ENCODE measurements at places on chromosomes 12 and 14.

DNA sequence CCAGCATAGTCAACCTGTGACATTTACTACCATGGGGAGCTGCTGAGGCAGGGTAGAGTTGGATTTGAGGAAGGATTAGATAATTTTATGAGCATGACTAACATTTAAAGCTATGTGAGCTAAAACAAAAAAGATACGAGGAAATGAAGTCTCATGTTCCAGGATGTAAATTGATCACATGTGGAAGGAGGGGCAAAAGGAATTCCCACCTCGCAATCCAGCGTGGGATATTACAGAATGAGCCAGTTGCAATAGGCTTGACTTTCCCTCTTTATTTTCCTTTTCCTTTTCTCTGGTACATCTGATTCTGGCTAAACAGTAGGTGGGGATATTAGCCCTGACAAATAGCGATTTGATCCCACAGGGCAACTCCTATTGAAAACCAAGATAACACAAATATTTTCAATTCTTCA is 214.9 kb upstream of the HMGA2 start:
- DNase-seq = no peak

DNA sequence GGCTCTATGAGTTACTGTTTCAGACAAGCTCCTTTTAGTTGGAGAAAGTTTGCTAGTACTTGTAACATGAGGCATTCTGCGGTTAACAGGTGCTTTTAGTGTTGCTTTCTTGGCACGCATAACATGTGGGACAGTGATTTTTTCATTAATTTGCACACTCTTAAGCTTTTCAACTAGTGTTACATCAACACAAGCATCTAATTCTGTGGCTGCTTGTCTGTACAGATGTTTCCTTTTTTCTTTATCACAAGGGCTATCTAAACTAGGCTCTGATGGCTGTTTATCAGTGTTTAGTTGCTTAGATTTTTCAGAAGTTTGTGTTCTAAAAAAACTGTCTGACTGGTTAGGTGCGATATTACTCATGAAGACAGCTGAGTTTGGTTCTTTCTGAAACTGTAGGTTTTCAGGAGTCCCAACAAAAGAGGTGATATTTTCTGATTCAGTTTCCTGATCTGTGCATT is 120.1 kb downstream of the RALGAPA1 start:
- no peak for DNase-seq

GRCh38 chr12:91663310-91663709 is 480.7 kb upstream of the DCN start:
- no peak for DNase-seq

DNA sequence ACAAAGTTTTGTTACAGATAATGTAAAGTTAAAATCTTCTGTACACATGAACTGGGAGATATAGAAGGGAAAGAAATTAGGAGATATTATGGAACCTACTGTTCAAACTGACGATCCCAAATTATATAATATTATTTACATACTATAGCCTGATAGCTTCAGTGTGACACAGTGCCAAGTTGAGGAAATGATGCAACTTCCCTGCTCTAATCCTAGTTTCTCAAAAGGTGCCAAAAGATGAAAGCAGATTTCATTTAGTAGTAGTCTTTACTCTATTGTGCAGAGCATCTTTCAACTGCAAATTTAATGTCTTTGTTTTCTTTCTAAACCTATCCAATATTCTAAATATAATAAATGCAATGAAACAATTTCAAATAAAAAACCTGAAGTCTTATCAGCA is 46.9 kb downstream of the COCH start:
- DNase-seq = peak; percentile 10

- no peak for DNase-seq
Measured at GRCh38 chr12:93667672-93668071, 9.5 kb upstream of the CRADD start.

GRCh38 chr14:23146351-23146910 is 27.4 kb upstream of the CEBPE start:
- DNase-seq = no peak

GRCh38 chr12:24909667-24910066 is 39.2 kb downstream of the BCAT1 start:
- DNase-seq = peak; percentile 60

- DNase-seq = peak; percentile 67
Measured at GRCh38 chr14:70257526-70257925, 68.8 kb upstream of the SLC8A3 start.

DNA sequence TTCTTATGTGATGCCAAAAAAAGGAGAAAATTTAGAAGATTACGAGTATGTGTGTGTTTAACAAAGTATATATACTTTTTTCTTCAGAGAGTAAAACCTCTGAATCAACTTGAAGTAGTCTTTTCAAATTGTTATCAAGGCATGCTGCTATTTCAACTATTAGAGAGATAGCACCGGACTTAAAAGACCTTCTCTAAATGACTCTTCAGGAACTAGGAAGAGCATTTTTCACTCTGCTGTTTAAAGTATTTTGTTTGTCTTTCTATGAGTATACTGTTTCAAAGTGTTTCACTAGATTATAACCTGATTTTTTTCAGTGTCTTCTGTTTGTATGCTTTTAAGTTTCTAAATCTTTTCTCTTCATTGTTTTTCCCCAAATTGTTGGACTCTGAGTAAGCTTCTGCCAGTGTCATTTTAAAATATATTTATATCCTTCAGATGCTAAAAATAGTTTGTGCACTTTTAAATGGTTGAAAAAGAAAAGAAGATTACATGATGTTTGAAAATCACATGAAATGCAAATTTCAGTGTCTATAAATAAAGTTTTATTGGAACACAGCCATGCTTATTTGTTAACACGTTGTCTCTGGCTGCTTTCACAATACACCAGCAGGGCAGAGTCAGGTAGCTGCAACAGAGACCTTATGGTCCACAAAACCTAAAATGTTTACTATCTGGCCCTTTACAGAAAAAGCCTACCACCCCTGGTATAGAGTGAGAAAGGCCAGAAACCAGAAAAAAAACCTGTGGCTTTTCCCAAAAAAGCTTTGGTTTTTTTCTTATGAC is 21.3 kb downstream of the CRADD start:
- DNase-seq = no peak

DNA sequence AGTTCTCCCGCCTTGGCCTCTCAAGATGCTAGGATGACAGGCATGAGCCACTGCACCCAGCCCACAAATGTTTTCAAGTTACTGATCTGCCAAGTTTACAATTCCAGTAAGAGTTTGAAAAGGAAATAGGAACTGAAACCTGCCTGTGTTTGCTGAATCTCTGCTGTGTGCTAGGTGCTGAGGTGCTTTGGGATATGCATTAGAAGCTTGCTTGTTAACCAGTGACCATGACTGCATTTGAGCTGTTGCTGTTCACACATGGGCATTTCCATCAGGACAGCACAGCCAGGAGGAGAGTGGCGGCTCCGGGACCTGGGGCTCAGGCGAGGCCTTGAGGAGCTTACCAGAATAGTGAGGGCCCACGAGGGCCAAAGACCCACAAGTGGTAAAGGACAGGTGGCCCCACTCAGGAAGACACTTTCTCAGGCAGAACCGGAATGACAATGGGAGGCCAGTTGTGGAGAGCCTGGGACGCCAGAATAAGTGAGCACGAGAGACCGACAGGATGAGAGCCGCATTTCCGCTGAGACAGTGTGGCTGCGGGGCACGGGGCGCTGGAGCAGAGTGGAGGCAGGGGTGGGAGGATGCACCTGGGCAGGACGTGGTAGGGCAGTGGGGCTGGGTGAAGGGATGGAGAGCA is 54.5 kb upstream of the MMP17 start:
- DNase-seq = no peak

DNA sequence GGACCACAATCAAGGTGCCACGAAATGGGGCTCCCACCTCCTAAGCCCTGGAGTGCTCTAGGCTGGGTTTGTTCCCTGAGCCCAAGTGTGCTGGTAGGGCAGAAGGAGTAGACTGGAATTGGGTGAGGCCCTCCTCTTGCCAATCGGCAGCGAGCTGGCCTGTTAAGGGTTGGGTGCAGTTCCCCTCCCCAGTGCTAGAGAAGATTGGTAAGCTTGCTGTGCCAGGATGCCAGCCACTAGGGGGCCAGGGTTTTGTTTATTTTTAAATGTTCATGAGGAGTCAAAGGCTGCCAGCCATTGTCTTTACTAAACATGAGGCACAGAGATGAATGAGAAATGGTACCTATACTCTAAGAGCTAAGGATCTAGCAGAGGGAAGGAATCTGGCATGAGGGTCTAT is 79.7 kb downstream of the SPTB start:
- peak; percentile 26 for DNase-seq

- DNase-seq = peak; percentile 68
Measured at GRCh38 chr12:116609319-116610114, 50.3 kb downstream of the MAP1LC3B2 start.

- DNase-seq = no peak
Measured at GRCh38 chr12:11732715-11733114, 83.2 kb downstream of the ETV6 start.
